ENCODE measurements at places on chromosomes 7 and 10. TPM values are rescaled to one million over a fixed set of nuclear protein-coding genes. Genes with fewer than 3 reads are reported as not detected.

Gene PLXNA4
- total RNA-seq = 0.65 TPM

Gene GPR15LG
- total RNA-seq = not detected

Gene MYL10
- total RNA-seq = not detected

Gene CYP3A5
- 0.24 TPM for total RNA-seq

Gene FAM237B
- not detected for total RNA-seq

Gene RARRES2
- 377 TPM for total RNA-seq

Gene THSD7A
- total RNA-seq = 0.48 TPM

Gene LRRN3
- 16.3 TPM for total RNA-seq

Gene LRRC17
- 455 TPM for total RNA-seq

Gene RADIL
- 0.78 TPM for total RNA-seq

Gene GRID1
- 0.16 TPM for total RNA-seq

Gene MAP3K8
- total RNA-seq = 8.3 TPM

Gene SLC35B4
- 29.2 TPM for total RNA-seq

Gene OR2A5
- total RNA-seq = not detected

Gene LLCFC1
- total RNA-seq = not detected

Gene GPR141
- total RNA-seq = 0.26 TPM

Gene CCZ1
- 72.9 TPM for total RNA-seq

Gene FAM131B
- 3.9 TPM for total RNA-seq

Gene HOXA11
- not detected for total RNA-seq

Gene GRM3
- not detected for total RNA-seq

Gene CALHM3
- not detected for total RNA-seq

Gene COL1A2
- total RNA-seq = 2,173 TPM

Gene CYP3A7
- 1.0 TPM for total RNA-seq

Gene OLAH
- total RNA-seq = 0.65 TPM

Gene A1CF
- not detected for total RNA-seq

Gene CALN1
- total RNA-seq = not detected

Gene CACNA2D1
- total RNA-seq = 14.6 TPM

Gene ACSM6
- not detected for total RNA-seq

Gene RASA4B
- 2.1 TPM for total RNA-seq

Gene GNAT3
- 0.16 TPM for total RNA-seq

Gene AKR1D1
- total RNA-seq = not detected

Gene PNLIPRP3
- under 0.01 TPM for total RNA-seq

Gene AQP1
- total RNA-seq = 1.4 TPM

Gene TAS2R5
- 0.39 TPM for total RNA-seq

Gene CCDC7
- total RNA-seq = 3.6 TPM
